ENCODE measurements at places on chromosomes 7 and 10.

DNA sequence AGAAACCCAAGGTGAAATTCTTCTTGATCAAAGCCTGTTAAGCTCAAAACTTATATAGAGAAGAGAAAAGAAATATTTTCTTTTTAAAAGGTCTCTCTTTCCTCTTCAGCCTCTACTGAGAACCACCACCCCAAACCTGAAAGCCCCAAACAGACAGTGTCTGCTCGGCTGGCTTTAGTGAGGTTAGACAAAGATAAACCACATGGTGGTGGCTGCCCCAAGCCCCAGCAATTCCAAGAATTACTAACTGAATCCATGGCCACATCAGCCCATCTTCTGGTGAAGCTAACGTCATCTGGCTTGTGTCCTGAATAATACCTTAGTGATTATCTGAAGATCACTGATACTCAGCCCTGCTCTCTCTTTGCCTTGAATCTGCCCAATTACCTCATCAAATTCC lies 275.0 kb downstream of the ELMO1 start:
- no peak for DNase-seq

- DNase-seq = no peak
These were observed 93.5 kb upstream of the SLC25A13 start for GRCh38 chr7:96415293-96415940.

GRCh38 chr10:131703541-131703940 lies 197.3 kb upstream of the PPP2R2D start:
- DNase-seq = no peak

DNA sequence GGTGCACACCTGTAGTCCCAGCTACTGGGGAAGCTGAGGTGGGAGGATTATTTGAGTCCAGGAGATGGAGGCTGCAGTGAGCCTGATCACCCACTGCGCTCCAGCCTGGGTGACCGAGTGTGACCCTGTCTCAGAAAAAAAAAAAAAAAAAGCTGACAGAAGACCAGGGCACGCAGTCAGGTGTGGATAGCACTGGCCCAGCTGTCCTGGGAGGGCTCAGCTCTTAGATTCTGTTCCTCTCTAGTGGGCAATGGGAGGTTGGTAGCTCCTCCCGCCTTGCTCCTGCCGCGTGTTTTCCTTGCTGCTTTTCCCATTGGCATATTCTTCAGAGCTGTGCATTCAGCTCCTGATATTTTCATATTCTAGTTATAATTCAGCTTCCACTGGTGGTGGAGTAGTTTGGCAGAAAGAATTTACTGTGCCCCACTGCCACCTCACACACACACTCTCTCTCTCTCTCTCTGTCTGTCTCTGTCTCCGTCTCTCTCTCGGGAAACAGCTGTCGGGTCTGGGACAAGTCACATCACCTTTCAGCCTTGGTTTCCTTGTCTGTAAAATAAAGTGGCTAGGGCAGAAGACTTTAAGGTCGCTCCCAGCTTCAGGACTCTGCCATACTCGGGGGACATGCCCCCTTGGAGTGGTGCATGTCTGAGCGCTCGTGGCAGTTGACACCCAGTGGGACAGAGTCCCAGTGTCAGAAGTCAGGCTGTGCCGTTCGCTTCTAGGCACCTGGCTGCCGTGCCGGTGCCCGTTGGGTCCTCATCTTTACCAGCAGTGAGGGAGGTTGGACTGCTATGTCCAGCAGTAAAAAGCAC lies 25.9 kb upstream of the ANKRD2 start:
- DNase-seq = no peak

- no peak for DNase-seq
These were observed 90.7 kb downstream of the COL13A1 start for GRCh38 chr10:69892406-69892805.

DNA sequence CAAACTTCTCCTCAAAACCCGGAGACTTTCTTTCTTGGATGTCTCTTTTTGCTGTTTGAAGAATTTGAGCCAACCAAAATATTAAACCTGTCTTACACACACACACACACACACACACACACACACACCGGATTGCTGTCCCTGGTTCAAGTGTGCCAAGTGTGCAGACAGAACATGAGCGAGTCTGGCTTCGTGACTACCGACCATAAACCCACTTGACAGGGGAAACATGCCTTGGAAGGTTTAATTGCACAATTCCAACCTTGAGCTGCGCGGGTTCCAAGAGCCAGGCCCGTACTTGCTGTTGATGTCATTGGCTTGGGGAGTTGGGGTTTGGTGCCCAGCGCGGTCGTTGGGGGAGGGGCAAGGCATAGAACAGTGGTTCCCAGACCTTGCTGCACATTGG lies 1.7 kb downstream of the EGFR start:
- DNase-seq = no peak

DNA sequence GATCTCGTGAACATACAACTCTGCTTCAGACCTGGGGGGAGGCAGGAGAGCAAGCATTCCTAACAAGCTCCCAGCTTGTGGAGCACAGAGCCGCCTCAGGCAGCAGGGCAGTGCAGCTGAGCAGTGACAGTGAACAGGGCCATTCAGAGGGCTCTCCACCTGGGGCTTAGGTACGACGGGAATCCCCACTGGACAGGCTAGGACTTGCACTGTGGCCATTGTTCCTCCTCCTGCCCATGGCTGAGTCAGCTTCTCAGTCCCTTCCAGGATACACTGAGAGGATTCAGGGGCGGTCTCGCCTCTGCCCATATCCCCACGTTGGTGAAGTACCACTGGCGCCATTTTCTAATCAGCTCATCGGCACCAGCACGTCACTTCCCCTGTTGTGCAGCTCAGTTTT lies 71.1 kb downstream of the FIGNL1 start:
- DNase-seq = no peak

DNA sequence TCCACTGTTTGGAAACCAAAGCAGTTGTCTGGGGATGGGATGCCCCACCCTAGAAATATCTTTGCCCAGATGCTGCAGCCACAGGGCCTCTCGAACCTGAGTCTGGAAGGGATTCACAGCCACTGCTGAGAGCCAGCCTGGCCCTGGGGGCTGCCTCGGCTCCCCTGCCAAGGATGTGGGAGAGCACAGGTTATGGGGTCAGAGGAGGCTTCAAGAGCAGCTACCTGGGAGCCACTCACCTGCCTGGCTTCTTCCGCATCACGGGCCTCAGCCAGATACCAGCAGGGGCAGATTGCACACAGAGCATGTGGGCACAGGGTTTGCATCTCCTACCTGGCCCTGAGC lies 5.4 kb upstream of the PWWP2B start:
- DNase-seq = no peak

- no peak for DNase-seq
These were observed 313.4 kb downstream of the DNAJB6 start for GRCh38 chr7:157650131-157650631.

GRCh38 chr10:27911539-27911938 lies 87.3 kb downstream of the ODAD2 start:
- no peak for DNase-seq

GRCh38 chr7:65269150-65269856 lies 104.4 kb upstream of the ZNF92 start:
- DNase-seq = peak; percentile 39

DNA sequence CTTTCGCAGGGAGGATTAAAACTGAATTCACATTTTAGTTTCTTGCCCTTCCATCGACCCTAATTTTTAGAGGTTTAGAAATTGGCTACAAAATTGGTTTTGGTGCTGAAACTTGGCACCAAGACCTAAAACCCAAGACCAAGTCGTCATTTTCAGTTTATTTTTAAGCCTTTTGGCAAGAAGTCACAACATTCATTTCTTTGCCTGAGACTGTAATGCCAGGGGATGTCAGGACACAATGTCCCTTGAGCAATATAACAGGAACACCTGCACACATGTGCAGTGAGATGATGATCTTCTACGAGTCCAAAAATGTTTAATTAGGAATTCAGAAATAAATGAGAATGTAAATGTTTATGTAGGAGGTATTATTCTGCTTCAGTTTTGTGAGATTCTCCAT lies 335.4 kb upstream of the ANKRD30A start:
- DNase-seq = no peak

DNA sequence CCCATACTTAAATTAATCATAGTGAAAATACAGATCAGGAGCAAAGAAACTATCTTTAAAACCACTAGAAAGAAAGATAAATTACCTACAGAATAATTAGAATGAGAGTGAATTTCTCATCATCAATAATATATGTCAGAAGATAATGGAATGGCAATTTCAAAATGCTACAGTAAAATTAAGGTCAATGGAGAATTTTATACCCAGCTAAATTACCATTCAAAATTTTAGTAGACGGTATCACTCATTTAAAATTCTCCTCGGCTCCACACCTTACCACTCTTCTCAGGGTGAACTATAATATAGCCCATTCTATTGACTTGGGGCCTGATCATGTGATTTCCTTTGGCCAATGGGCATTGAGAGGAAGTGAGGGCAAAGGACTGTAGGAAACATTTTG lies 192.5 kb upstream of the TCERG1L start:
- no peak for DNase-seq

DNA sequence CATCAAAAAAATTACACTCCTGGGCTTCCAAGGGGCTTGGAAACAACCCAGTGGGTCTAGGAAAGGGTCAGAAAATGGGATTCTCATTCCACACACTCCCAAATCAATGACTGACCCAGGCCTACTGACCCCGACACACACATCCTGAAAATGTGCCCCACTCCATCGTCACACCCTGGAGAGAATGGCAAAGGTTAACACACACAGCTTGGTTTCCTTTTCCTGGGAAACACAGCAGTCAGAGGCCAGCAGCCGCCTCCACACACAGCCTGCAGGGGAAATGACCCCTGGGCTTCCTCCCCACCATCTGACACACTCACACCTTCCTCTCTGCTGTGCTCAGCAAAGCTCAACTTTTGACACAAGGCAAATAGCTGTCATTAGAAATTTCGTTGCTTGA lies 42.9 kb downstream of the SH3PXD2A start:
- no peak for DNase-seq

GRCh38 chr7:114930829-114931655 lies 9.1 kb downstream of the MDFIC start:
- no peak for DNase-seq

DNA sequence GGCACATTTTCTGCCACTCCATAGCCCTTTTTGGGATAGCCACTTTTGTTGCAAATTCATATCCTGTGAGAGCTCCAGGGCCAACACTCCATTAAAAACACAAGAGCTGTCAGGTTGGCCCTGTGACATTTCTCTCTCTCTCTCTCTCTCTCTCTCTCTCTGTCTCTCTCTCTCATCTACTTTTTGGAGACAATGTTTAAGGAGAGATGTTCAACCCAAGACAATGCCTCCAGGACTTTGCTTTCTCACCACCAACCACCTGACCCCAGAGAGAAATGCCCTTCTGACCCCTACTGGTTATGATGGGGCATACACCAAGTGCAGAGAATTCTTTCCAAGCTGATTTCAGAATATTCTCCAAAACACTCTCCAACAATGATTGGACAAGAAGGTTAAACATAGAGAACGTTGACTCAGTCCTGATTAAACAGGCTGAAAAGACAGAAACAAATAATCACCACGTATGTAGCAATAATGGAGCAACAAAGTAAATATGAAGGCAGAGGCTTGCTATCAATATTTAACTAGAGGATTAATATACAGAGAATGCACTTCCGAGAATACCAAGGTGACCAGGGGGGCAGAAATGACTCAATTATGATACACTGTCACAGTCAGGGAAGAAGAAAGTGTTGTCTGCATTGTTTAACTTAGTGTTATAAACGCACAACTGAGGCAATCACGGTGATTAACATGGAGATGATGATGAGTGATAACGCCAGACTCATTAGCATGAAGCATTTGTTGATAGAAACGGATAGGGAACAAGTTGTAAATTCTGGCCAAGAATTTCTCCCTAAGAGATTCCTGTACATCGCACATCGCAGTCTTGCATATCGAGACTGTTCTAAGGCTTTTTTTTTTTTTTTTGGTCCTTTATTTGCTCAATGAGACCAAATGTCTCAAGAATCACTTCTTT lies 178.5 kb downstream of the NRP1 start:
- no peak for DNase-seq

GRCh38 chr7:128838109-128838779 lies 8.0 kb downstream of the FLNC start:
- DNase-seq = no peak

DNA sequence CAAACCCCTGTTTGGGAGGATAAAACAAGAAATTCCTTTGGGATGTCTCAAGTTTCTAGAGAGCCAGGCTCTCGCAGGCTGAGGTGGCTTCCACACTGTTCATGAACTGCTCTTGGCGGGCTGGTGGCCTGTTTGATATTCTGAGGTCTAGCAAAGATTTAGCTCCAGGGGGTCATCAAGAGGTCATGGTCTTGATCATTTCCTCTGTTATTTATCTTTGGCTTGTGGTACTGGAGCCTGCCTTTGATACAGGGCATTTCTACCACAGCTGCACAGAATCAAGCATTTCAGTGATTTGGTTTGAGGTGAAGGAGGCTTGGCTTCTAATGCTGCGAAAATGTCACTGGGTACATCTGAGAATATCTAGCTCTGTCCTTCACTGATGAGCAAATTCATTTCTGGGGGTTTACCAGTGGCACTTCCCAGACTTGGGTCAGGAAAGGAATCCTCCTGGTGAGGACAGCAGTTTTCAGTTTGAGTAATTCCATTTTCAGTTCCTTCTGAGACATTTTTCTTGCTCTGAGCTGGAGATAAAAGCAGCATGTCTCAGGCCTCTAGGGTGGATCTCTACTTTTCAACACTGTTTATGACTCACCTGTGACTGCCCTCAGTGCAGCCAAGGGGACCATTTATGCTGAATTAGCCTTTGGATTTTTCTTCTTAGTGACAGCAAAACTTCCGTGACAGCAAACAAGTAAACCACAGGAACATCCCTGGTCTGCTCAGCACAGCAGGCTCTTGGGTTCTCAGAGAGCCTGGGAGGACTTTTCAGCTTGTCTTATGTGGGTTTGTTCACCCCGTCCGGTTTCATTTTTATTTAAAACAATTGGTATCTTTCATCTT lies 312.0 kb downstream of the RNLS start:
- peak; percentile 37 for DNase-seq

DNA sequence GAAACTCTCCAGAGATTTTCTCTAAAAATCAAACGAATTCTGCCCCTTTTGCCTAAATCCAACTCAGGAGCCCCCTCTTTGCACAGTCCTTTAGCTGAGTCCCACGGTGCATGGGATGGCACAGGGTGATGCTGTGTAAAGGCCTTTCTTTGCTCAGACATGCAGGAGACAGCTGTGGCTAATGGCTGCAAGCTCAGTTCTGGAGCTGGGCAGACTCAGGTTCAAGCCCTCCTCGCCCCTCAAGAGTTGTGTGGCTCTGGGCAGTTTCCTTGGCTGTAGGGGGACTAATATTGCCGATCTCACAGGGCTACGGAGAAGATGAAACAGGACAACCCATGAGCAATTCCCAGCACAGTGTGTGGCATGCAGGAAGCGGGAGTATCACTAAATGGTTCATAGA lies 42.6 kb downstream of the CLEC2L start:
- DNase-seq = no peak

DNA sequence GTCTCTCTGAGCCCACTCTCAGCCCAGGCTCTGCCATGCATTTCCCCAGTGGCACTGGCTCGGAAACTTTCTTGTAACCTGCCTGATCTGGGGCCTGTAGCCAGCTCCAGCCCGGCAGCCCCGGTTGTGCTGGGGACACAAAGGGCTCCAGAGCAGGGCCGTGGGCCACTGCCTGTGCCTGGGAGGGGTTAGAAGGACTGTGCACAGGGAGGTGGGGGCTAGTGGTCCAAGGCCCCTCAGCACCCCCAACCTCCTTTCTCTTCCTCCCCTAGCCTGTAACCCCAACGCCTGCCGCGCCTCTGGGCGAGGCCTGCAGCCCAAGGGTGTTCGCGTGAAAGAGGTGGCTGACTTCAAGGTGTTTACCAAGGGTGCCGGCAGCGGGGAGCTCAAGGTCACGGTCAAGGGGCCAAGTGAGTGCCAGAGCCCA lies 9.6 kb downstream of the FLNC start:
- DNase-seq = no peak

GRCh38 chr7:34758111-34758601 lies 100.1 kb downstream of the NPSR1 start:
- DNase-seq = no peak

- DNase-seq = no peak
These were observed 84.5 kb upstream of the OIT3 start for GRCh38 chr10:72809006-72809405.
